ENCODE measurements at places on chromosomes 16 and 17.

GRCh38 chr16:23862556-23862955 is 26.8 kb downstream of the PRKCB start:
- DNase-seq = no peak

GRCh38 chr17:681738-682529 is 32.7 kb downstream of the VPS53 start:
- DNase-seq = no peak

DNA sequence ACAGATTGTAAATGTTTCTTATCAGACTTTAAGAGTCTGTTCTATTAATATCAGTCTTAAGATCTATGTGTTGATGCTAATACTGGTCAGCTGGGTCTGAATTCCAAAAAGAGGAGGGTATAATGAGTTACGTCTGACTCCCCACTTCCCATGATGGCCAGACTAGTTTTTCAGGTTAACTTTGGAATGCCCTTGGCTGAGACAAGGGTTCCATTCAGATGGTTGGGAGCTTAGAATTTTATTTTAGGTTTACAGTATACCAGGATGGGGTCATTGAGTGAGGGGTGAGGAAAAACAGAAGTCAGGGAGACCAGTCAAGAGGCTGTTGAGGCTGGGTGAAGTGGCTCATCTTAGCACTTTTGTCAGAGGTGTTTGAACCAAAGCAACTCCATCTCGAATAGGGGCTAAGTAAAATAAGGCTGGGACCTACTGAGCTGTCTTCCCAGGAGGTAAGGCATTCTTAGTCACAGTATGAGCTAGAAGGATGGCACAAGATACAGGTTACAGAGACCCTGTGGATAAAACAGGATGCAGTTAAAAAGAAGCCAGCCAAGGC is 2.9 kb upstream of the TMEM231 start:
- DNase-seq = no peak

DNA sequence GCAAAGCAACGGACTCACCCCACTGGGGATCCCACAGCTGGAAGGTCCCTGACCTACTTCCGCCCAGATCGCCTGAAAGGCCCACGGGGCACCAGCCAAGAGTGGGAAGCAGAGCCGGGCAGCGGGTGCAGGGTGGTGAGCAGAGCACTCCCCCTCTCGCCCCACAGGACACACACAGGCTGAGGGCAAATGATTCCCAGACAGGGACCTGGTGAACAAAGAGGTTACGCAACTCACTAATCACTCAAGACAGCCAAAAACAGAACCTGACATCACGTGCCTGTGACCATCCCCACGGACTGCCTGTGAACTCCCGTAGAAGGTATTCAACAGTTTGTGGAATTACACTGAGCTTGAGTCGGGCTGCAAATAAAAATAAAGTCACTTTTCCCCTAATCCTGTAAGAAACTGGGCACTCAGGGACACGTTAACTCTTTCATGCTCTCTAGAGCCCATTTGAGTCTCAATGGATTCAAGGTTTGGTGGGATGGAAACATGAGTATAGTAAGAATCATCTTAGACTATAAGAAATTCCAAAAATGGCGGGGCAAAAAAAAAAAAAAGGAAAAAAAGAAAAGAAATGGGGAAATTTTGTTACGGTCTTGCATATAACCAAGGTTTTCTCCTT is 396.1 kb downstream of the SOX9 start:
- no peak for DNase-seq

DNA sequence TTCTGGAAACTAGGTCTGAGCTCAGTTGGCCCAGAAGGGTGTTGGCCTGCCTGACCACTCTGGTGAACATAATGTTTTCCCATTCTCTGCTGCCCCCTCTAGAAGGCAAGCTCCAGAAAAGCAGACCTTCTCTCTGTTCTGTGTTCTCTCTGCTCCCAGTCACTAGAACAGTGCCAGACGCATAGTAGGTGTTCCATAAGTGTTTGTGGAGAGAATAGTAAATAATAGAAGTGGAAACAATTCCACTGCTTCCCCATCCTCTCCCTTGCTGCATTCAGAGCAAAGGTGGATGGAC is 32.2 kb upstream of the ETV4 start:
- no peak for DNase-seq

GRCh38 chr17:81066072-81066471 is 31.1 kb downstream of the BAIAP2 start:
- DNase-seq = no peak

GRCh38 chr16:6020162-6020985 is 922.8 kb upstream of the EEF2KMT start:
- no peak for DNase-seq

DNA sequence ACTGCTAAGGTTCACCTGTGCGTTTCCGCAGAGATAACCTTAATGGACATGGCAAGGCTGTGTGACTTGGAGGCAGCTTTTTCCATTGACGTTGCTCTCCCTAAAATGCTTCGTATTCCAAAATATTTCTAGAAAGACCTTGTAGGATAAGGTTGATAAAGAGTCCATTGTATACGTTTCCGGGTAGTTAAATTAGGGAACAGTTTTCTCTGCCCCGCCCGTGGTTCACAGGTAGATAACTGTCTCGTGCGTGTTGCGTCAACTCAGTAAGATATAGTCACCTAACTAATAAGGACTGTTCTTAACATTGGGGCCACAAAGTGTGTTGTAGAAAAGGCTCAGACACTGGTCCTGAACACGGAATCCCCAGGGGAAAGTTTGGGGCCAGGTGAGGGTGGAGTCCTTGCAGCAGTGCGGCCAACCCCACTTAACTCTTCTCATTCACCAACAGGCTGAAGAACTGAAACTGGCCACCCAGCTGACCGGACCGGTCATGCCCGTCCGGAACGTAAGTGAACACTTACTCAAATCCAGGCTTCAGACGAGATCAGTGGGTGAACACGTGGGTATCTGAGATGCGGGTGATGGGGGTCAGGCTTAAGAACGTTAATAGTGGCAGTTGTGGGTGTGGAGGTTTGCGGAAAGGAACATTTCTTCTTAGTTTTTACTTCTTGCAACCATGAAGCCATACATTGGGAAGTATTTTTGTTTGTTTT is 1.6 kb downstream of the RPL13 start:
- no peak for DNase-seq

- no peak for DNase-seq
These were observed 45.3 kb upstream of the MSI2 start for GRCh38 chr17:57210972-57211411.

DNA sequence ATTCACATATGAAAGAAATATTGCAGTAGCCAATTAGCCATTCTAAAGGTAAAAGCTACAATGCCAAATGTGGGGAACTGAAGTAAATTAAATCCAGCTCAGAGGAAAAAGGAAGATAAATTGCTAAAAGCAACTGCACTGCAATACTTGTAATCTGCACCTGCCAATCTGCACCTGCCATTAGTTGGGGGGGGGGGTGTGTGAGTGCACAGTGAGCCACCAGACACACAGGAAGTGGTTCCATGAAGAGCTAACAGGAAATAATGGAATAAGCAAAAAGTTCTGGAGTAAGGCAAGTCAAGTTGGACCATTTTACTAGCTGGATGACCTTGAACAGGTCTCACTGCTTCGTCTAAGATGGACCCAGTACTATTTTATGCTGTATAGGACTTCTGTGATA is 191.8 kb downstream of the PARN start:
- DNase-seq = no peak

DNA sequence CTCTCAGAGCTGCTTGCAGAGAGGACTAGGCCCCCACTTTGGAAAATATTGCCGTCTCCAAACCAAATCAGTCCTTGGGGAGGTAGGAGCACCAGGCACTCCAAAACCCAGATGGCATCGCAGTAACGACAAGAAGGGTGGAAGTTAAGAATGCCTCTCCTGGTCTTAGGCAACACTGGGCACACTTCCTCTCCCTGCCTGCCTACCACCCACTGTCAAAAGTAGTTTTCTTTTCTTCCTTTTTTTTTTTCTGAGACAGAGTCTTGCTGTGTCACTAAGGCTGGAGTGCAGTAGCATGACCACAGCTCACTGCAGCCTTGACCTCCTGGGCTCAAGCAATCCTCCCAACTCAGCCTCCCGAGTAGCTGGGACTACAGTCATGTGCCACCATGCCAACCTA is 47.2 kb downstream of the SRL start:
- DNase-seq = no peak

DNA sequence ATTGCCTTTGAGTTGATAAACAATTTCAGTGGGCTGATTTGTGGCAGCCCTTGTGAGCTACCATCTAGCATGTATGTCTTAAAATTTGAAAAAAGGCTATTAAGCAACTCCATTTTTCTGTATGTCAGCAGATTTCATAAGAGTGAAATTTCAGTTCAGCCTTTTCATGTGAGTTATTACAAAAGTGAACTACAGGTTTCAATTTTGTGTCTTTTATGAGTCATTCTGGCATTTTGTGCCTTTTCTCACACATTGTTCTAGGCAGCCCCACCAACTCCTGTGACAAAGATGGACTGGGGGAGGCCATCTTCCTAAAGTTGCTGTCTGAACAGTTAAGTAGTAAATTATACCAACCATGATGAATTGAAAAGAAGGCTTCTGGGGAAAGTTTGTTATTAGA is 52.1 kb downstream of the USP10 start:
- DNase-seq = no peak

GRCh38 chr17:56880133-56880532 is 33.7 kb downstream of the TRIM25 start:
- DNase-seq = no peak

DNA sequence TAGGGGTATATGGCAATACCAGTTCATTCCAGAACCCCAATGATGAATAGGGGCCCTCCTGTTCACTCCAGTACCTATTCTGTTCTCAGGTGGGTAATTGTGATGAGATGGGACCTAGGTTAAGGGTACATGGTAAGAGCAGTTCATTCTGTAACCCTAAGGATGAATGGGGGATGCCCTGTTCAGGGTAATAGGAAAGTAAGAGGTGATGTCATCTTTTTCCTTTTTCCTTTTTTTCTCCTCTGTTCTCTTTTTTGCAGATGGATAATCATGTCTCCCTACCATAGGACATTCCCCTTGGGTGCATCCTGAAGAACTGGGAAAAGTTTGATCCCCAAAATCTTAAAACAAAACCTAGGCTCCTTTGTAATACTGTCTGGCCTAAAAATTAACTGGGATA is 25.0 kb upstream of the SLC6A2 start:
- no peak for DNase-seq

GRCh38 chr17:60077672-60078519 is 825 bp downstream of the HEATR6 start:
- peak; percentile 20 for DNase-seq

DNA sequence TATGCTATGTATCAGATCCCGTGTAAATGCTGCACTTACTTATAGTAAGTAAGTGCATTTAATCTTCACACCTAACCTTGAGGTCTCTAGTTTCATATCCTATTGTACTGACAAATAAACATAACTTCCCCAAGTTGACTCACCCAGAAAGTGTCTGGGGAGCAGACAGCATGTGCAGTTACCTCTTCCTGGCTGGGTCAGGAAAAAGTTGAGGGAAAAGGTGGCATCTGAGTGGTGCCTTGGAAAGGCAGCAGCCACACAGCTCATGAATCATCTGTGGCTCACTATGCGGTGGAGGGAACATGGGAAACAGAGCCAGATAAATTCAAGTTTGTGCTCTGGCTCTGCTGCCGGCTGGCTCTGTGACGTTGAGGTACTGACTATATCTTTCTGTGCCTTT is 382.0 kb upstream of the DYNLRB2 start:
- DNase-seq = no peak

- DNase-seq = no peak
These were observed 254.0 kb downstream of the KATNIP start for GRCh38 chr16:27803775-27804549.

GRCh38 chr17:55301521-55302406 is 37.0 kb downstream of the HLF start:
- DNase-seq = no peak

DNA sequence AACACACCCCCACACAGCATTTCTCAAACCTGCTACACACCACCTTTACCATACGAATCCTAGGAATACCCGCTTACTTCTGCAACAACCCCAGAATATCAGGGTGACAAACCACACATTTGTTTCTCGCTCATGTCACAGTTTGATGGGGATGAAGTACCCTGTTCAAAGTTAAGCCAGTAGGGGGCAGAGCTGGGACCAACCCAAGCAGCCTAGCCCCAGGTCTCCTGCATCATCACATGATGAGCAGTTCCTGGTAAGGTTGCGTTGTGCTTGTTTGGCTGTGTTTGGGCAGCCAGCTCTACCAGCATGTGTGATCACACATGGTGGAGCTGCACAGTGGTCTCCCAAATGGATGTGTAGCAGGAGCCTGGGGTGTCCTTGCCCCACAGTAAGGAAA is 103.6 kb upstream of the C16orf82 start:
- DNase-seq = no peak

- no peak for DNase-seq
These were observed 65.2 kb downstream of the PRMT7 start for GRCh38 chr16:68375801-68376536.

DNA sequence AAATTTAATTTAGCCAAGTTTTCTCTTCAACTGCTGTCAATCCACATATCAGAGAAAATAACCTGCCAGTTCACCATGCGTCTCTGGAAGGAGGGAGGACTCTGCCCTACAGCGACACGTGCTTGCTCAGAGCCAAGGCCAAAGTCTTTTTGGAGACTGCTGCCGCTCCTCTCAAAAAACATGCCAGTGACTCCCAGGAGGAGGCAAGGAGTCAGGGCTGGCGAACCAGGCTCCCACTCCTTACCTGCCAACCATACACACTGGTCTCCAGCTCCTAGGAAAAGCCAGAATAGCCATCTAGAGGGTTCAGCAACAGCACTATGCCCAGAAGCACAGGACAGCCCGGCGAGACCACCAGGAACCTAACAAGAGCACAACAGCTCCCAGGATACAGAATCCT is 73.0 kb downstream of the ANKRD11 start:
- DNase-seq = no peak

DNA sequence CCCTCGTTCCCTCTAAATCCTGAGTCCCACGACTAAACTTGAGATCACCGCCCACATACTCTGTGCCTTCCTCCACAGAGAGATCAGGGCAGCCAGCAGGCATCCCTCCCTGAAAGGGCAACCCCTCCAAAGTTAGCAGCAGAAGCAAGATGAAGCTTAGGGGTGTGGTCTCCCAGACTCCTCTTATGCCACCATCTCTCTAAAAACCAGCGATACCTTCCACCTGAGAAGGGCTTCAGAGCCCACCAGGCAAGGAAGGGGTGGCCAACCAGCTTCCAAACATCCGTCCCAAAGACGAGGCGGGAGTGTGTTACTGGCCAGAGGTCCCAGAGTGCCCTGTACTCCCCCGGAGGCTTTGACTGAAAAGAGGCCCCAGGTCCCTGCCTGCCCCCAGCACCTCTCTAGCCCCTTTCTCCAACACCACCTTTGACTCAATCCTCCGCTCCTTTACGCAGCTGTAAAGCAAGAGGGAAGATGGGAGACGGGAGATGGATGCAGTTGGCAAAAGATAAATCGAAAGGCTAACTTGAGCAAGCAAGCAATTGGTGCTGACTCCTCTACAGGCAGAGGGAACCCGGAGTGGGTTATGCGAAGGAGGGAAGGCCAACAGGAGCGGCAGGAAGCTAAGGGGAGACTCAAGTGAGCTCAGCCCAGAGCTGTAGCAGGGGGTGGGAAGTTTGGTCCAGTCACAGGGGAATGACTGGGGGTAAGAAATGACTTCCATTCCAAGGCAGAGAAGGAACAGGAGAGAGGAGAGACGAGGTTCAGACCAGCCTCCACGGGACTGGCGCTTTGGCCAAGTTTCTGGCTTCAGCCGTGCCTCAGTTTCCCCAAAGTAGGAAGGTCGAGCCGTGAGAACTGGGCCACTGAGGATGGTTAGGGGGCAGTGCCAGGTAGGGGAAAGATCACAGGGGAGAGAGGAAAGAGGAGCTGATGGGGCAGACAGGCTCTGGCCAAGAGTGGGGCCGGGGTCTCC is 1.0 kb downstream of the ST3GAL2 start:
- DNase-seq = no peak

Data from stimulated activated CD8-positive, alpha-beta memory T cell treated with anti-CD3 and anti-CD28 coated beads, Interleukin-2, amount 100 ng/mL, for 1 hour (primary cell).